ENCODE measurements at places on chromosomes 4 and X.
A peak's percentile ranks its signal among the peaks of the same experiment; 100 is the strongest.

GRCh38 chr4:80140194-80140593 lies 57.1 kb upstream of the PRDM8 start:
- no peak for DNase-seq

DNA sequence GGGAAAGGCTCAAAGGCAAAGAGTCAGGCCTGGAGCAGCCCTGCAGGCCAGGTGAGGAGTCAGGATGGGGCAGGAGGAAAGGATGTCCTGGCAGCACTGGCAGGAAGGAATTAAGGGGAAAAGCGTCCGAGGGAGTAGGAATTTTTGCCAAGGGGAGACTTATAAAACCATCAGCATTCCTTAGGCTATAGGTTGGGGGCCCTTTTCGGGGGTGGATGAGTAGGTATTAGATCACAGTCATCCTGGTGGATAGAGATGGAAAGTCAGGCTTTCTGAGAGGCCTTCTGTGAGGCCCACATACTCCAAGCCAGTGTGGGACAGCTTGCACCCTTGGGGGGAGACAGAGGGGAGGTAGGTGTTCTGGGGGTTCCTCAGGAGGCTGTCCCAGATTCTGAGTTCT lies 12.3 kb downstream of the STARD8 start:
- DNase-seq, result no peak

DNA sequence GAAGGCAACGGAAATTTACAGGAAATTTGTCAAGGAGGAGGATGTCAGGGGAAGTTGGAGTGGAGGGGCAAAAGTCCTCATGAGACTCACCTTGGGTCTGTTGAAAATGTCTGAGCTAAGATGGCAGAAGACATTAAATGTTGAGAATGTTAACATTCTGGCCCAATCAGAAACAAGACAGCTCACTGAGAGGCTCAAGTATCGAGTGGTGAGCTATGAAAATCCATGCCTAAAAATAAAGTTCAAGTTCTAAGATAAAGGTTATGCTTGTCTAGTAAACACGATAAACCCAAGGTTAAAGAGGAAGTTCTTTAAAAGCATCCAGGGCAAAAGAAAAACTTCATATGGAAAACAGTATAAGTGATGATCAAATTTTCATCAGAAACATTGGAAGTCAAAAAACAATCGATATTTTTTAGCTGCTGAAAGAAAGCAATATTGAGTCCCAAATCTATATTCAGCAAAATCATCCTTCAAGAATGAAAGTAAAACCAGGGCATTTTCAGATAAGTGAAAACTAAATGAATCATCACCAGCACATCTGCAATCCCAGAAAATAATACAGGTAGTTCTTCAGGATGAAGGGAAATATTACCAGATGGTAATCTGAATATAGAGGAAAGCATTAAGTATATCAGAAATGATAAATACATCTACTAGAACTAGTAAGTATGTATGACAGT lies 462.4 kb downstream of the TLL1 start:
- no peak for DNase-seq

- DNase-seq, result no peak
Measured at GRCh38 chr4:92362028-92362427, 58.3 kb downstream of the GRID2 start.

GRCh38 chr4:128455480-128455879 lies 167.9 kb upstream of the PGRMC2 start:
- DNase-seq, result no peak

DNA sequence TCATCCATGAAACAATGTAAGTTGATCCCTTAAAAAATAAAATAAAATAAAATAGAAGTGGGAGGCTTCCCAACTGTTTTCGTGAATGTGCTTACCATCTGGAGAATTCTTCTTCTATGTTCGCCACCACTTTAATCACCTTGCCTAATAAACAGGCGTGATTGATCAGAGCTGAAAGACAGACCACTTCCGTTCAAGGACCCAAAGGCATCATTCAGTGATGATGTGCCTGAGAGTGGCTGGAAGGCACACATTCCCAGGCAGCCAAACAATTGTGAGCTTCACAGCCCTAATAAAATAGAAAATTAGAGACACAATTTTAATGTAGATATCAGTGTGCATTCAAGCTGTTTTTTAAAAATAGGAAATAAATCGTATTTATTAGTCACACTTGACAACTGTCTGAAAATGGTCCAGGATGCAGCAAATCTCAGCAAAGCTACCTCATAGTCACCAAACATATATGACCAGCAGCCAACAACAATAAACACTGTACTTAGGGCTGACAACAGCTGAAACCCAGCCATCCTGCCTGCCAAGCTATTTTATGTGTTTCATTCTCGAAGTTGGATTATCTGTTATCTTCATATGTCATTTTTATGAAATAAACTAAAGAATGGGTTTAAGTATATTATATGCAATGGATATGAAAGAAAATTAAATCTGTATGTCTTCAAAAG lies 163.2 kb upstream of the FAM9B start:
- no peak for DNase-seq

DNA sequence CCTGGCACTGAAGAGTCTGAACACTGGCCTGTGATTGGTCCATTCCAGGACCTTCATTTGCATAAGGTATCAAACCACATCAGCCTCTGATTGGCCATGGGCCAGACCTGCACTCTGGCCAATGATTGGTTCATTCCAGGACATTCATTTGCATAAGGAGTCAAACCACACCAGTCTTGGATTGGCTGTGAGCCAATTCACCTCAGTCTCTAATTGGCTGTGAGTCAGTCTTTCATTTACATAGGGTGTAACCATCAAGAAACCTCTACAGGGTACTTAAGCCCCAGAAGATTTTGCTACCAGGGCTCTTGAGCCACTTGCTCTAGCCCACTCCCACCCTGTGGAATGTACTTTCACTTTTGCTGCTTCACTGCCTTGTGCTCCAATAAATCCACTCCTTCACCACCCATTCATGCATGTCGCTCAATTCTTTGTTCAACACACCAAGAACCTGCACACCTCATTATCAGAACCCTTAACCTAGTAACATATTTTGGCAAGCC lies 14.2 kb upstream of the HERC5 start:
- no peak for DNase-seq

GRCh38 chr4:169664615-169665014 lies 44.2 kb downstream of the CLCN3 start:
- no peak for DNase-seq

DNA sequence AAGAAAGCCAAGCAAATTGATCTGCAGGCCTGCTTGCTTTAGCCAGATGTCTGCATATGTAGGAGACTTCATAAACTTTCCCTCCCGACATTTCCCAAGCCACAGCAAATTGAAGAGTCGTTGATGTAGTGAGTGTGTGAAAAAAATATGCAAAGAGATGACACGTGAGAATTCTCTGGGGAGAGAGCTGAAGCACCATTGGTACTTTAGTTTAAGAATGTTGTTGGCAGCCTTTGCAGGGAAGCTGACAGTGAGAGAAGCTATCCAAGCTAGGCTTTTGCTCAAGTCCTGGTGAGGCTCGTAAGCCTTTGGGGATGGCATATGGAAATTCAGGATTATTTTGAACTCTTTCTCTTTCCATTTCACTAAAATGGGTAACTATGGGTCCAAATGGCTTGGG lies 87.5 kb downstream of the GLRA2 start:
- DNase-seq, result no peak

GRCh38 chr4:86472377-86473019 lies 112.6 kb upstream of the MAPK10 start:
- no peak for DNase-seq

GRCh38 chr4:110411574-110412011 lies 64.4 kb upstream of the ENPEP start:
- no peak for DNase-seq

DNA sequence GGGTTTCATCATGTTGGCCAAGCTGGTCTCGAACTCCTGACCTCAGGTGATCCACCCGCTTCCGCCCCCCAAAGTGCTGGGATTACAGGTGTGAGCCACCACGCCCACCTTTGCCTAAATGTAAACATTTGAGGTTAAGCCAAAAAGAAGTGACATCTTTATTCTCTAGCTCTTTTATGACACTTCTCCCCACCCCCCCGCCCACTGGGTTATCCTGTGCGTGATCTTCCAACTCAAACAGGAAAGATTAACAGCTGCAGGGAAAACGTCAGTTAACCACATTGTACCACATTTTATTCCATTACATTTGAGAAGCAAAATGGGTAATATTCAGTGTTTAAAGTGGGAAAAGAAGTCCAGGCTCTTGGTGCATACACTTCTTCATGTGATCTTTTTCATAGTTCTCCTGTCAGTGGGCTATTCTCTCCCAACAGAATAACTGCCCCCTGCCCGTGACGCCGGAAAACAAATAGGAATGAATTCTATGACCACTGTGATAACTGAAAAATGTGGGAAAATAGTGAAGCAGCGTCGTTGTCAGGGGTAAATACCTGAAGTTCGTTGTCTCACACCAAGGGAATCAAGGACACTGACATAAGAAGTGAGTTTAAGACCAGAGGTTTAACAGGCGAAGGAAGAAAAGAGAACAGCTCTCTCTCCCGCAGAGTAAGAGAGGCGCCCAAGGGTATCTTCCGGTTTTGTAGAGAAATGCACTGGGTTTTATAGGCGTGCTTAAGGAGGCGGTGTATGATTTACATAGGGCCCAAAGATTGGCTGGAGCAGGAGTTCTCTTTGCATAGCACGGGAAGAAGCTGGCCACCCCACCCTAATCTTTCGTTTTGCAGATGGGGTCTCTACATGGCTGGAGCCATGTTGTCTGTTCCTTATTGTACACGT lies 9.7 kb upstream of the SRD5A3 start:
- no peak for DNase-seq

DNA sequence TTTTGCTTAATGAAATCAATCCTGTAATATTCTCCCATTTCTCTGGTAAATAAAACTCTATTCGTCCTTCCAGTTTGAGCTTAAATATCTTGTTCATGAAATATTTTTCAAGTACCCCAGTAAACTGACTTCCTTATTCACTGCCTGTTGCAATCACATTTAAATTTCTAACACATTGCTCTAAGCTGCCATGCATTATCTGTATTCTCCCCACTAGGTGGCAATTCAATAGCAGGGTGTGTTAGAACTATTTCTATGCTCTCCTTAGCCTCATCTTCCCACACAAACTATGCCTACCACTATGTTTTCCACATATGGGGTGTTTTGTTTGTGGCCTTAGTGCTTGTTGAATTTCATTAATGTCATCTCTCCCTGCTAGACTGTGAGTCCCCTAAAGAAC lies 377.1 kb upstream of the HS3ST1 start:
- DNase-seq, result no peak

DNA sequence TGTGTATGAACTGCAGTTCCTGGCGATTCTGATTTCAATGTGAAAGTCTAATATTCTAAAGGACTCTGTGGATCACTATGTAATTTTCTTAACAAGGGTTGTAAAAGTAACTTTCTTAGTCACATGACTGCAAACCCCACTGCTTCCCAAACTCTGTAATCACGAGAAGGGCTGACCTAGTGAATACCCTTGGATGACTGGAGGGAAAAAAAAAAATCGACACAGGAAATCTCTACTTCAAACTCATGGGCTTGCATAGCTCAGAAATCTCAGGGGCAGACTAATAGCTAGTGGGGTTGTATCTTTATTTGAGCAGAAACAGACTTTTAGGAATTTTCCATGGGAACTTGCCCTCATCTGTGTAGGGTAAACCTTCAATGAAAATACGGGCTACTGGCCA lies 4.8 kb upstream of the MXRA5 start:
- no peak for DNase-seq

DNA sequence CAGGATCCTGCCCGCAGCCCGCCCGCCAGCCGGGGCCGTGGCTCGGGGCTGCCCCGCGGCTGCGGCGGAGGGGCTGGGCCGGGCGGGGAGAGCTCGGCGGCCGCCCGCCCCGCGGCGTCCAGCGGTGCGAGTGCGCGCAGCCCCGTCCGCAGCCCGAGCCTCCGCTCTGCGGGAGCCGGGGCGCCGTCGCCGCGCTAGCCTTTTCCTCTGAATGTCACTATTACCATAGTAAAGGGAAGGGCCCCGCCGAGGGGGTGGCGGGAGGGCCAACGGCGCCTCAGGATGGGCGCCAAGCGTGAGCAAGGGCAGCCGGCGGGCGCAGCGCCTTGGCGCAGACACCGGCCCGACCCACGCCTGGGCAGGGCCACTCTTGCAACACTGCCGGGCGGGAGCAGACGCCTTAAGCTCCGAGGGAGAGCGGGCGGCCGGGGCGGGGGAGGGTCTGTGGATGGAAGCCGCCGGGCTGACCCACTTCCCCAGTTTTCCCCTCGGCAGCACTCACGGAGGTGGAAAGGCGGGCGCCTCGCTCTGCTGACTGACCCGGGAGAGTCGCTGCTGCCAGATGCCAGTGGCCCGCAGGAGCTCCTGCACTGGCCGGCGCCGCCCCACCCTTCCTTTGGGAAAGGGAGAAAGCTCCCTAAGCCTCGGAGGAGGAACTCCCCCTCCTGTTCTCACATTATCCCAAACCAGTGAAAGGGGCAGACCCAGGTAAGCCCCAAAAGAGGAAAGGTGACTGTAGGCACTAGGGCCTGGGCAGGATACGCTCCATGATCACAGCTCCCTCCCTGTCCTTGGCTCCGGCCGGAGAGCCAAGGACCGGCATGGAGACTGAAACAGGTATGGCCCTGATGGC lies 329.4 kb downstream of the HNRNPD start:
- DNase-seq, result peak; percentile 5

- DNase-seq, result no peak
Measured at GRCh38 chr4:124085561-124086180, 626.9 kb downstream of the ANKRD50 start.

DNA sequence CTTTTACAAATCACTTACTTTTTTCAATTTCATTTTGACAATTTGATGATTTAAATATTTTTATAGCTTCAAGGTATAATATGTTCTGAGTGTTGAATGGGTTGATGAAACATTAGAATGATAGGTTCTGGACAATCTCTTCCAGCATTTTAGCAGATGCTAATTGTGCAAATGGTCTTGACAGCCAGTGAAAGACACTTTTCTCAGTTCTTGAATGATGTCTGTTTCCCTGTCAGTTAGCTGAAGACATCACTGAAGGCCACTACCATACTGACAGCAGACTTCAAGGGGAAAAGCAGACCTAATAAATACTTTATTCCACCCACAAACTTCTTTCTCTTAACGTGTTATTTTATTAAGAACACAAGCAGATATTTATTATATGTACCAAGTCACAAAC lies 498.6 kb downstream of the GRXCR1 start:
- no peak for DNase-seq

DNA sequence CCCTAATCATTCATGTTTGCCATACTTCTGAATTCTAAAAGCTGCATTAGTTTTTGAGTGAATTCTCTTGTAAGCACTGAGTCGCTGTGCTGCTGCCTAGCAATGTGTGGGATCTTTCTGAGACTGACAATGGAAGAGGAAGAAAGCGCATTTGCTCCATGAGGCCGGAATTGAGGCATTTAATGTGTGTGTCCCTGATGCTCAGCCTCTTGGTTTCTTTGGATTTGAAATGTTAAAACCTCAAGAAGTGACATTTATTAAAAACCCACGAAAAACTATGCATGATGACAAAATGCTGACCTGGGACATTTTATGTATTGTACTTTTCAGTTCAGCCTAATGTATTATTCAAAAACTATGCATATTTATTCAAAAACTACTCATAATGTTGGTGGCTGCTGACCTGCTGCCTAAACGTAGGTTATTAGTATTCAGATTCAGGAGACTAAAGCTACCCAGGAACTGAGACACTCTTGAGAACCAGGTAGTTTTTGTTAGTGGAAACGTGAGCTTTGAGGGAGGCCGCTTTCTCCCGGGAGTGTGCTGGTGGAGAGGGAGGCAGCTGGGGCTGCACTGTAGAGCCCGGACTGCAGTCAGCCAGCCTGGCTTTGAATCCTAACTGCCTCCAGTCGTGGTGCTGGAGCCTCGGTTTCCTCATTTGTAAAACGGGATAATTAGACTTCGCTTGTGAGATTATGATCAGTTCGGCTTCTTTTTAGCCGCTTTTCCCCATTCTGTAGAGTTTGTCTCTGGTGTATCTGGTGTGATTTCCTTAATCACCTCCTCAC lies 11.3 kb downstream of the RGS12 start:
- DNase-seq, result no peak

All from NCI-H2171 (cell line).